Stimulated activated CD4-positive, alpha-beta T cell treated with anti-CD3 and anti-CD28 coated beads, Interleukin-2, amount 100 ng/mL, for 24 hours (primary cell): ENCODE measurements at places on chromosomes 7 and 10.

DNA sequence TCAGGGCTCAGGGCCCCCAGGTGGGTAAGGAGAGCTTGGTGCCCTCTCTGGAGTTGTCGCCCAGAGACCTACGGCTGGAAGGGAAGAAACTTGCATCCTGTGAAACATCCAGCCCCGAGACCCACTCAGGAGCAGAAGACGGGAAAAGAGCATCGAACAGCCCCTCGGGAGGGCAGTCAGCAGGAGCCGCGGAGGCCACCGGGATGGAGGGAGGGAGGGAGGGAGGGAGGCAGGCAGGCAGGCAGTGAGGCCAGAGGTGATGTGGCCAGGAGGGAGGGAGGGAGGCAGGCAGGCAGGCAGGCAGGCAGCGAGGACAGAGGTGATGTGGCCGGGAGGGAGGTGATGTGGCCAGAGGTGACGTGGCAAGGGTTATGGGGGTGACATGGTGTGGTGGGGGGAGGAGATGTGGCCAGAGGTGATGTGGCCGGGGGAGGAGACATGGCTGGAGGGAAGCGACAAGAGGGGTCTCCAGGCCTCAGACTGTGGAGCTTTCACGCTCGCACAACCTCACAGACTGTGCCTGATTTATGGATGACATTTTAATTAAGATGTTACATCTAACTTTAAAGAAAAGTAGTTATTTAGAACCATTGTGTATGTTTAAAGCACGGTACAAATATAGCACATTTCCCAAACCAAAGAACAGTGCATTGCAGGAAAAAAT is 141.1 kb downstream of the DIP2C start:
- no peak for DNase-seq

DNA sequence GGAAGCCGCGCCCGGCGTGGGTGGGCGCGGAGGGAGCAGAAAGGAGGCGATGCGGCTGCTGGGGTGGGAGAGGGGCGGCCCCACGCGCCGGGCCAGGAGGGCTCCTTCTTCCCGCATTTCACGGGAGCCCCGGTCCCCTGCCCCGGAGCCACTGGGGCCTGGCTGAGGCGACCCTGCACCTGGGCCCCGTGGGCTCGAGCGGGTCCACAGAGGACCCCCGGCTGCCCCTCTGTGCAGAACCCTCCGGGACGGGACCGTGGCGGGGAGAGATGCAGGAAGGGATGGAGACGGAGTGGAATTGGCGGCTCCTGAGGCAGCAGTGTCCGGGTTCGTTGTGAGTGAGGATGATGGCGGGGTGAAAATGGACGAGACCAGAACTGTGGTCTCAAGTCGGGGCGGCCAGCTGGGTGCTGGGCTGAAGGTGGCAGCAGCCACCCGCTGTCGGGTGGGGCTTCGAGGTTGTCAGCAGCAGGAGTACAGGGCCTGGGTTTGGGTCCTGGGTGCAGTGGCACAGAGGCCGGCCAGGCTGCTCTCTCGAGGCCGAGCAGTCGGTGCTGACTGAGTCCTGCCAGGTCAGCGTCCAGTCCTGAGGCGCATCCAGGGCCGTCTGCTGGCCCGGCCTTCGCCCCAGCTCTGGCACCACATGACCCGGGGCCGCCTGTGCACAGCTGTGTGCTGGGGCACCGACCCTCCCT is 80.4 kb downstream of the VIPR2 start:
- DNase-seq, result no peak

GRCh38 chr7:147912291-147912690 is 678.3 kb upstream of the C7orf33 start:
- no peak for DNase-seq

DNA sequence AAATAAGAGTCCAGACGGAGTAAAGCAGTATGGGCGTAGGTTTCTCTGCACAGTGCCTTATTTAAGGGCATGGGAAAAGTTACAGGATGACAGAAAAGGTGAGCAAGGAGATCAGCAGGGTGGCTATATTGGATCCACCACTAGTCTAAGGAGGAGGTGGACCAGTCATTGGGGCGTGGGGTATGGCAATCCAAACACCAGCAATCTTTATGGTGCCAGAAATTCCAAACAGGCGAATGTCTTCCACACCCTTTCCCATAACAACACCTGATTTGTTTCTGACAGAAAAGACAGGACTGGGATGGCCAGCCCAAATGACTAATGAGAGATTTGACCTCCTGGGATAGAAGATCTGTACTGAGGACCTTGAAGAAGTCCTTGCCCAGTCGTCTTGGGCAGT is 181.8 kb upstream of the MBL2 start:
- DNase-seq, result no peak

- no peak for DNase-seq
These were observed 54.2 kb downstream of the SLC39A12 start for GRCh38 chr10:18005781-18006456.

GRCh38 chr10:71474702-71475242 is 78.1 kb downstream of the CDH23 start:
- DNase-seq, result no peak

DNA sequence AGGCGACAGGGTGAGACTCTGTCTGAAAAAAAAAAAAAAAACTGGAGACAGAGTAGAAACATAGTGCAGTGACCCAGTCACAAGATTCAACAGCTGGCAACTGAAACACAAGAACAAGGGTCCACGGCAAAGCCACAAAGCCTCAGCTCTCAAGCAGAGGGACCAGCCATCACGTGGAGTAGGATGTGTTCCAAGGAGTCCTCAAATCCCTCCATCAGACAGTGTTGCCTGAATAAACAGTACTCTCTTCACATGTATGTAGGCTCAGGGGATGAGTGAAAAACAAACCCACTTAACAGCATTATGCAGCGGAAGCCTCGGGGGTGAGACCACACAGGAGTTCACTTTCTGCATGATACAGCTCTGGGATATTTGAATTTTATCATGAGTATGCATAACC is 62.0 kb downstream of the SLIT1 start:
- no peak for DNase-seq

DNA sequence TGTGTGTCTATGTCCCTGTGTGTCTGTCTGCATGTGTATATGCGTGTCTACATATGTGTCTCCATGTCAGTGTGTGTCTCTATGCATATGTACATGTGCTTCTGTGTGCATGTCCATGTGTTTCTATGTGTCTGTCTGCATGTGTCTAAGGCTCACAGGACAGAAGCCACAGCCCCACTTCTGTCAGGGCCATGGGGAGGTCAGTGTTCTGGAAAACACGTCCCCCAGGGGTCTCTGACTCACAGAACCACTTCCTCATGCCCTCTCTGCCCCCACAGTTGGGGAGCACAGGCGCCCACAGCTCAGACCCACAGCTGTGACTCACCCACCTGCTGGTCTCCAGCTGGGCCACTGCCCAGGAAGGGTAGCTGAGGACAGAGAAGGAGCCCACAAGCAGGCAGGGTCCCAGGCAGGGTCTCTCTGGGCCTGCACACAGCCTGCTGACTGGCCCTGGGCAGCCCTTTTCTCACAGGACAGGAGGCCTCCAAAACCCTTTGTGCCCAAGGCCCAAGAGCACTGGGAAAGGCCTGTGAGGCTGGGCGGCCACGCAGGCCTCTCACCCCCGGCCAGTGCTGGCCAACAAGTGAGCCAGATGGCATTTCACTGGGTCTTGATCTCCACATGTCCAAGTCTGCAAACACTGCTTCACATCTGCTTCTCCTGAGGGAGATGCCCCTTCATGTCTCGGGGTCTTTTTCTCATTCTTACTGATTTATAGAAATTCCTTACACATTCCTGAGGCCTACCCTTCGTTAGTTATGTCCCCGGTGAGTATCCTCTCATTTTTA is 102.9 kb upstream of the FAM20C start:
- no peak for DNase-seq

GRCh38 chr10:94423627-94424026 is 21.3 kb downstream of the TBC1D12 start:
- DNase-seq, result no peak

DNA sequence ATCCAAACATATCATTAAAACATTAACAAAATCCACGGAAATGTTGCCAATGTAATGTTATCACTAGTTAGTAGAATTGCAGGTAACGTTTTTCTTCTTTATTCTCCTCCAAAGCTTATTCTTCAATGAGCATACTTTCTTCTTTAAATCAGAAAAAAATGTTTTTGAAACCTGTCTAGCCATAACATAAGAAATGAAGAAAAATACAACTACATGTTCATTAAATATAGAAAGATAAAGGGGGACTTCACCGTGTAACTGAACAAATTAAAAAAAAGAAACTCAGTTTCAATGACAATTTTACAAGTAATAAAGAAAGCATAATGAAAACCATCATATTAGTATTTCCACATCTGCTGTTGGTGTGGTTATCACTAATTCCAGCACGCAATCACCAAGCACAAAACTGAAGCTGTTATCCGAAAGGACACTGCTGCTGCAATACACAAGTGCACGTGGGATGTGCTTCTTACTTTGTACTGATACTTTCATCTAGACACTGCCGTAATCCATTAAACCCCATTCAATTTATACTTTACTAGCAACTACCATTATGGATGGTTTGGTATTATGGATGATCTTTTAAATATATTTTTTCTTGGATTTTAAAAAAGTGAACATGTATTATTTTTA is 9.6 kb downstream of the ESYT2 start:
- DNase-seq, result no peak

DNA sequence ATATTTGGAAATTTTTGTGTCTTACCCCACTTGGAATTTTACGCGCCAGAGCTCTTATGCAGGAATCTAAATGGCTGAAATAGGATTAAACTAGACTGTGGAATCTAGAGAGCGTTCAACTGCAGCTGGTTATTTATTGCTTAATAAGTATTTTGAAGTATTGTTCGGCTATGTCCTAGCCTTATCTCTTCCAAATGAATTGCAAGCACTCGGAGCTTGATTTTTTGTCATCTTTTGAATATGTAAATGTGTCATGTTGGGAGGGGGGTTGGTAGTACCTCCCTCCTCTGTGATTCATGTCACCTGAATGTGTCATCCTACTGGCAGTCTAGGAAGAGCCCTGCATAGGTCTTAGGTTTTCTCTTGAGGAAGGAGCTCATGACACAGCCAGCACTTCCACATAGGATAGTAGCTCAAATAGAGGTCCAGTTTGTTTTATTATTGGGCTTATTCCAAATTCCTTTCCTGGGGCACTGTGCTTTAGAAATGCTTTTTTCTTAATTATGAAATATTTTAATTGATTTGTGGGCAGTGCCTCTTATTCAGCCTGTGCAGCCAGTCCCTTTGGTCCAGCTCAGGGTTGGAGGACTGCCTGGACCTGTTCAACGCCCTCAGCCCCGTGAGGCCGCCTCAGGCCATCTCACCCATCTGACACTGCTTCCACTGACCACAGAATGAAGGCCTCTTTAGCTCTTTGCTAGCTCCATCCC is 22.5 kb upstream of the TRIL start:
- no peak for DNase-seq

DNA sequence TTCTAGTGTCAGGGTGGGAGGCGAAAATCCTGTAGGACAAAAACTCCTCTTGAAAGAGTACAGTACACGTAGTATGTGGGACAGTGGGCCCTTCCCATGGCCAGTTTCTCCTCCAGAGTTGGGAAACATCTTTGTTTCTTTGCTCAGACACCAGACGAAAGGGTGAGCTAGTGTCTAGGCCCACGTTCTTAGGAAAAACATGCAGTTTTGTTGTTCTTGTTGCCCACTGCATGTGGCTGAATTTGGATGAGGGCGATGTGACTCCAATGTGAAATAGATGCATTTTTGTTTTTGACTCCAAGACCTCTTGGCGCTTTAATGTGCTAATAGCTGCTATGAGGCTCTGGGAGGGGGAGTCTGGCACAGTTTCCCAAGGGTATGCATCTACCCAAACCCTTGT is 100.8 kb downstream of the ATXN7L1 start:
- DNase-seq, result no peak

GRCh38 chr7:152568972-152569371 is 107.0 kb downstream of the XRCC2 start:
- DNase-seq, result no peak

DNA sequence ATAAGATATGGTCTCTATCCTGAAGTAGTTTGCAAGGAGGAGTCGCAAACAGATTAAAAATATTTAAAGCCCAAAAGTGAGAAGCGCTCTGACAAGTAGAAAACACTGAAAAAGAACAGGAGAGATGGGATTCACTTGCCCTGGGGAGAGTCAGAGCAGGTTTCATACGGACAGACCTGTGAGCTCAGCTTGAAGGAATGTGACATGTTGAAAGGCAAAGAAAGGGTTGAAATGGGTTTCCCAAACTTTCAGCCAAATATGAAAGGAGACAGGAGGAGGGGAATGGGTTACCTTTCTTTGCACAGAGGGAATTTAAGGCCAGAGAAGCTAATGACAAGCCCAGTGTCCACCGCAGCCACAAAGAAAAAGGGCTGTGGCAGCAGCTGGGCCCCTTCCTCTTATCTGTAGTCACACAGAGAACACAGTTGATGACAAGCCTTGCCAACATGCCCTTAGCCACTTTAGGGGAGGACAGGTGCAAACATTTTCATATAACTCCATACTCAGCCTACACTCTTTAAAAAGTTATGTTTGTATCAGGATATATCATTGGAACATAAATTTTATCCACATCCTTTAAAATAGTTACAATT is 14.9 kb downstream of the HOXA1 start:
- DNase-seq, result no peak

- DNase-seq, result no peak
These were observed 55.8 kb downstream of the NCAPG2 start for GRCh38 chr7:158648787-158649186.

DNA sequence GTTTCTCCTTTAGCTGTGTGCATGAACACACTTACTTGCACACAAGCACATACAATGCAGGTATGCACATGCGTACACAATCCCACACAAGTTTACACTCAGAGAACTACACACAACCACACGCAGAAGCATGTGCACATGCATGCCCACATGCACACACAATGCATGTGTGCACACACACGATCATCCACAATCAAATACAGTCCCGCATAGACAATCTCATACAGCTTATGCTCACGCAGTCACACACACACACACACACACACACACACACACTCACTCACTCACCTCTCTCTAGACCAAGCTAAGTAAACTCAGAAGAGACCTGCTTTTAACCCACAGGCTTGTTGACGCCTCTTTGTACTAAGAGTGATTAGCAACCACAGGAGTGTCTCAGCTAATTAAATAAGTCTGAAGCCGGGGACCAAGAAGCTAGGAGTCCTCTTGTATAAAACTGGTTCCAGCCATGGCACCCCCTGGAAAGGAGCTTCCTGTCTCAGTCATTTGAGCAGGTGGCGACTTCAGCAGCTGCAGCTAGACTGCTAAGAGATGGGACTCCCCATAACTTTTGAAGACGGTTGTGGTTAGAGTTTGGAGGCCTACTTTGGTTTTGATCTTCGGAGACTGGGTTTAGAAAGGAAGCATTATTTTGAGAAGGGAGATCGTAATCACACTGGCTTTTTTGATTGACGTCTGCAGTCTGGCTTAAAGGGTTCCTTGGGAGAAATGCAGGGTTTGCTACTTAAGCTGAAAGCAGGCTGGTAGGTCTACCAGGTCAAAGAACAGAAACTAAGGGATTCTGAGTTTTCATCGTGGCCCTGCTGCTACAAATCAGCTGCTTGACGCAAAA is 82.3 kb upstream of the ADRB1 start:
- peak; percentile 49 for DNase-seq

DNA sequence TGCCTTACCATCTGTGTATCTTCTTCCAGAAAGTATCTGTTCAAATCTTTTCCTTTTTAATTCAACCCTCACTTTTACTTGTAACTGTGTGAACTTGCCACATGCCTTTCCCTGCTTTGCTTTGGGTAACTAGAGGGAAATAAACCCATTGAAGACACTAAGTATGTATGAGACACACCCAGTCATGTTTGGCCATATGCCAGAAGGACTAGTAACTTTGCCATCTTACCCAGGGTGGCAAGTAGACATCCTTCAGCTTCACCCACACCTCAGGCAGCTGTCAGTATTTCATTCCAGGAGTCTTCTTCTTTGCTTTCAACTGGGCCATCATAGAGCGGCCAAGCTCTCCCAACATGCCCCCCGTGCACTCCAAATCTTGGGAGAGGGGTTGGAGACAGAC is 323.1 kb downstream of the TNS3 start:
- DNase-seq, result no peak

- no peak for DNase-seq
These were observed 24.3 kb downstream of the PTPN12 start for GRCh38 chr7:77561352-77561751.
